Uterus (tissue), 4 donors: ENCODE measurements at places on chromosomes 3 and 15.

- DNase-seq = no peak
Observed at GRCh38 chr15:49468481-49468839, 45.4 kb downstream of the FGF7 start.

GRCh38 chr15:44782516-44782915 is 46.2 kb downstream of the TRIM69 start:
- no peak for DNase-seq

- no peak for DNase-seq
Observed at GRCh38 chr3:18346097-18346496, 79.0 kb downstream of the SATB1 start.

DNA sequence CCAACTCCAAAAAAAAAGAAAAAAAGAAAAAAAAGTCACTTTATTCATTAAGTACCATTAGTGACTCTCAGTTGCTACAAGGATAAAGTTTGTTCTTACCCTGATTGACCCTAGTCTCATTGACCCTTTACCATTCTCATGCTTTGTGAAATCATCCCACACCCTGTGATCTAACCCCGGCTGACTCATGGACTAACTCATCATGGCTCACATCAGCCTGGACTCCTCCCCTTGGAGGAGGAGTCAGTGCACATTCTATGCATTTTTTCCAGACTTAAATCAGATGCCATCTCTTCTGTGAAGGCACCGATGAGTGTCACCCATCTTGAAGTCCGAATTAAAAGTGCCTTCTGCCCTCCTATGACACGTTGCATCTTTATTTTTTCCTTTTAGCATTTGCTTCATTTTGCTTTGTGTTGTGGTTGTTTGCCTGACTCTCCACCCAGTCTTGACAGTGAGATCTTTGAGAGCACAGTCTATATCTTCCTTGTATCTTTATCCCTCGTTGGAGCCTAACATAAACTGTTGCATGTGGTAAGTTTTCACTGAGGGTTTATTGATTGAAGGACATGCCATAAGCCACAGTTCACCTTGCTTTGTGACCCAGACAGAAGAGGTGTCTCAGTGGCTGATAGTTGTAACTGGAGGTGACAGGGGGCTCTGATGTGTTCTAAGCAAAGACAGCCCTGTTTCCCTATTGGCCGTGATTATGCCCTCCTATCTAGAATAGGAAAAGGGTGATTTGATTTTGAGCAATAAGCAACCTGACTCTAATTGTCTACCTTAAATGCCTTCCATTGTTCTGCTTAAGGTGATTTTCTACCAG is 72.1 kb downstream of the IL1RAP start:
- peak; percentile 19 for DNase-seq

DNA sequence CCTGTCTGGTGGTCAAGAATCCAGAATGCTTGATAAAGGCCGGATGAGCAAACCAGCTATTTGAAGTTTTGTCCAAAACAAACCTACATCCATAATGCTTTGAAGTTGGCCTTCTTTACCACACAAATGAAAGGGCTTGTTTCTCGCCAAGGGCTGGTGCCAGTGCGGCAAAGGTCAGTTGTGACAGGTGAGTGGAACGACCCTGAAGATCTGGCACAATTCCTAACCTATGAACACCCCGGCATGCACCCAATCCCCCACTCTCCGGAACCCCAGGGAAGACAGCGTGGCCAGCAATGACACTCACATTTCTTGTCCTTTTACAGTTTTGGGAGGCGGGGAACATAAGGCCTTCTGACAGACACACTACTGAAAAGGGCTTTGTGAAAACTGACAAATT is 90.6 kb downstream of the ATP10A start:
- DNase-seq = no peak

GRCh38 chr3:58670506-58671135 is 4.0 kb upstream of the FAM3D start:
- no peak for DNase-seq
